ENCODE measurements at places on chromosomes 4 and X. TPM values are rescaled to one million over a fixed set of nuclear protein-coding genes. Genes with fewer than 3 reads are reported as not detected.

DNA sequence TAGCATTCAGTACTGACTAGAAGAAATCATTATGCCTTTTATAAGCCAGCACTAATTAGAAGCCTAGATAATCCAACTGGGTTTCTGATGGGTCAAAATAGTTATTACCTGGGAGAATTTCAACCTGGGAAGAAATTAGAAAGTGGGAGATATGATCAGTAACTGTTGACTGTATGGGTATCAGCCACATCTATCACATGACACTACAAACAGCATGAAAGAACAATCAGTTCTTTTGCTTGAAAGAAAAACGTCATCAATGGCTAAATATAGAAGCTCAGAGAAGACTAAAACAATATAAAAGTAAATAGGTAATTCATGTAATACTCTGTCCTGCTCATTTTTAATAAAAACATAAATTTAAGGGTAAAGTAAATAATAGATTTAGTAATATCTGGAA lies 145.1 kb downstream of the CAMK2D start:
- no peaks in the 10 kb centered on the region for H3K27me3 ChIP-seq
- H3K36me3 ChIP-seq = no peaks in the 10 kb centered on the region
- no peaks in the 10 kb centered on the region for H3K4me1 ChIP-seq
- no peak overlapping the region for H3K27ac ChIP-seq
- DNase-seq = no peak
- no peak overlapping the region for H3K4me3 ChIP-seq

Gene SLITRK2
- 0.31 TPM for total RNA-seq

GRCh38 chr4:1351854-1352566 lies 5.0 kb downstream of the UVSSA start:
- no peaks in the 10 kb centered on the region for H3K27me3 ChIP-seq
- H3K27ac ChIP-seq = peak overlapping the region; percentile 35
- peaks cover 18% of the 10 kb centered on the region for H3K4me1 ChIP-seq

DNA sequence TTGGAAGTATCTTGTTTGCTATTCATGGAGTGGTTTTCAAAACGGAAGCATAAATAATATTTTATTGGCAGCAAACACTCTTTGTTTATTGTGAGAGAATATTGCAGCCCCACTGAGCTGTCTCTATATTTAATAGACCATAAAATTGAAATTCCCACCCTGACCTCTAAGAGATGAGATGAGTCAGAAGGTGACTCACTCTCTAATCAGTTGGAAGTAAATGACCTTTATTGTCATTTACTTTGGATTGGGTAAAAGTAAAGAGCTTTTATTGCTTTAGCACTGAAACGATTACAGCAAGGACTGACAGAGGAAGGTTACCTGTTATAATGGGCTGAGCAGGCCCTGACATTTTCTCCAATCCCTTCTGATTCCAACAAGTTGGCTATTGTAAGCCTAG lies 55.0 kb downstream of the SYTL5 start:
- no peaks in the 10 kb centered on the region for H3K36me3 ChIP-seq
- no peak for DNase-seq
- no peaks in the 10 kb centered on the region for H3K27me3 ChIP-seq
- no peak overlapping the region for H3K4me3 ChIP-seq
- H3K27ac ChIP-seq = no peak overlapping the region

Gene ZC4H2
- 14.4 TPM for total RNA-seq

Gene BEND4
- total RNA-seq = 0.04 TPM

- H3K27ac ChIP-seq = no peak overlapping the region
- H3K36me3 ChIP-seq = no peaks in the 10 kb centered on the region
- peaks cover 3% of the 10 kb centered on the region for H3K4me1 ChIP-seq
- H3K27me3 ChIP-seq = peaks cover 9% of the 10 kb centered on the region
- no peak overlapping the region for H3K4me3 ChIP-seq
- DNase-seq = peak; percentile 84
Observed at GRCh38 chrX:110915111-110915510, 119.5 kb upstream of the CHRDL1 start.

Gene MND1
- 5.9 TPM for total RNA-seq

Gene CTSO
- 21.6 TPM for total RNA-seq

DNA sequence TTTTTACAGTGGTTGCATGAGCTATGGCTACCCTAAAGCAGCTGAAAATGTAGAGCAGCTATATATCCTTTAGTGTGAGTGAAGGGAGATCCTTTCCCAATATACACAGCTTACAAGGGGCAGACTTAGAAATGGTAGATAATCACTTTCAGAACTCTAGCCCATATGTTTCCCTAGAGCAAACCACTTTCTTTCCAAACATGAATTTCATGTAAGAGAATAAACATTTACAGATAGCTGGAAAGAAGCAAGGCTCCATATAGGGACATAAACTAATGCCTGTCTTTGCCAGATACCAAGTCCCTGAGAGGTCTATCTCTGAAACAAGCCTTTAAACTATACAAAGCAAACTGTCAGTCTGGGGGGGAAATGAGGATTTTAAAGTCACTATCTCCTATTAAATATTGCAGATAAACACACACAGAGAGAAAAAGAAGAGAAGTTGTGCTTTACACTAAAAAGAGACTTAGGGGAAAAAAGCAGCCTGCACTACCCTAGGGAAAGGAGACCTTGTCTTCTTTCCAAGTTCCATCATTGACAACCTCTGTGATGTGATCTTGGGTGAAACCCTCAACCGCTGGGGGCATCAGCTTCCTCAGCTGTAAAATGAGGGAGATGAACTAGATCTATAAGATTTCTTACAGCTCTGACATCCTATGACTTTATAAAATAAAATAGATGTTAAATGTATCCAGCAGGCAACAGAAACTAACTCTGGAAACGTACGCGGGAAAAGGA lies 73.6 kb downstream of the TMEM156 start:
- no peak overlapping the region for H3K4me3 ChIP-seq
- peak; percentile 66 for DNase-seq
- no peaks in the 10 kb centered on the region for H3K4me1 ChIP-seq
- no peak overlapping the region for H3K27ac ChIP-seq
- no peaks in the 10 kb centered on the region for H3K27me3 ChIP-seq
- H3K36me3 ChIP-seq = no peaks in the 10 kb centered on the region

GRCh38 chr4:11625211-11625610 lies 196.5 kb upstream of the HS3ST1 start:
- peaks cover 3% of the 10 kb centered on the region for H3K4me1 ChIP-seq
- peak; percentile 50 for DNase-seq
- H3K36me3 ChIP-seq = no peaks in the 10 kb centered on the region
- no peaks in the 10 kb centered on the region for H3K27me3 ChIP-seq
- H3K4me3 ChIP-seq = no peak overlapping the region

Gene PRDM5
- 25.3 TPM for total RNA-seq

DNA sequence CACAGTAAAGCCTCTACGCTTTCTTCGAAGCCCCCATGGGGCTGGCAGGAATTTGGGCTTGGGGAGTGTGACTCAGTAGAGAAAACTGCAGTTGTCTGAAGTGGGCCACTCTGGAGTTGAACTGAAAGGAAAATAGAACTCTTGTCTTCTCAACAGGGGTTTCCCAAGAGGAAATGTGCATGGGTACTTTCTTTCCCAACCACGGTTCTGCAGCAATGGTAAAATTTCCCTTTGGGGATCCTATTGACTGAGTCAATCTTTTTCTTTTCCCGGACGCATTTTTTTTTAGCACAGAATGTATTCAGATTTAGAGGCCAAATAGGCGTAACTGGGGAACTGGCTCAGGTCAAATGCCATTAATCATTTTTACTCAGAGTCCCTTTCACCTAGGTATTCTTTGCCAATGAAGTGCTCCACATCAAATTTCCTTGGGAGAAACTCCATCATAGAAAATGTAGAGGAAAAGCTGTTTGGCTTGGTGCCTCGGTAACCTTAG lies 269.3 kb downstream of the STIM2 start:
- H3K4me1 ChIP-seq = peaks cover 2% of the 10 kb centered on the region
- DNase-seq = peak; percentile 71
- no peak overlapping the region for H3K27ac ChIP-seq
- H3K36me3 ChIP-seq = no peaks in the 10 kb centered on the region

DNA sequence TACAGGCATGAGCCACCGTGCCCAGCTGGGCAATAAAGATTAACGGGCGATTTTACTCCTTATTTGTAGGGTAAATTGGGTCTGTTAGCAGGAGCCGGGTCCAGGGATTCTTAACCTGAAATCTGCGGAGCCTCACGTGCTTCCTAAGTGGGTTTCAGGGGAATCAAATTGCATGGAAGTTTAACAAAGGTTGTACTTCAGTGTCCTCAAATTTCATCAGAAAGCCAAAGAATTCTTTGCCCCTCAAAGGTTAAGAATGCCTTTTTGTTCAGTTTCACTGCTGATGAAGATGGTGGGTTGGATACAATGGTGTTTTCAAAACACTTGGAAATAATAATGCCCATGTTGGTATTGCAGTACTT lies 67.9 kb downstream of the AFF1 start:
- no peak overlapping the region for H3K27ac ChIP-seq
- no peak overlapping the region for H3K4me3 ChIP-seq
- no peaks in the 10 kb centered on the region for H3K36me3 ChIP-seq
- no peak for DNase-seq
- H3K4me1 ChIP-seq = peaks cover 6% of the 10 kb centered on the region

DNA sequence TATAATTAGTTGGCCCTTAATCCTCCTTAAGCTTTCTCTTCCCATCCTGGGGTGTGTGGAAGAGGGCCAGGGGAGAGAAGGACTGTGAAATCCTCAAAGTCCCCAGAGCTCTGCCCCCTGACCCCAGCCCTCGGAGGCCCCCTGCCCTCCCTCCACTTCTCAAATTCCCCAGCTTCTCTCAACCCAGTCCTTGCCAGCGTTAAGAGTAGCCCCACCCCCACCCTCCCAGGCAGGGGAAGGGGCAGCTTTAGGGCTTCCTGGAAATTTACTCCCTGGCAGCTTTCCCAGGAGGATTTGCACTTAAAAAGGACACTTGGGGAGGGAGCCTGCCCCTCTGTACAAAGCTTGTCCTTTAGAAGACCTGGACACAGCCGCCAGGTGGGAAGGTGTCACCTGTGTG lies 11.8 kb upstream of the CD40LG start:
- no peaks in the 10 kb centered on the region for H3K4me1 ChIP-seq
- H3K27ac ChIP-seq = no peak overlapping the region
- H3K36me3 ChIP-seq = no peaks in the 10 kb centered on the region

Gene TMSB15B
- 11.3 TPM for total RNA-seq

Gene SYP
- 1.2 TPM for total RNA-seq

DNA sequence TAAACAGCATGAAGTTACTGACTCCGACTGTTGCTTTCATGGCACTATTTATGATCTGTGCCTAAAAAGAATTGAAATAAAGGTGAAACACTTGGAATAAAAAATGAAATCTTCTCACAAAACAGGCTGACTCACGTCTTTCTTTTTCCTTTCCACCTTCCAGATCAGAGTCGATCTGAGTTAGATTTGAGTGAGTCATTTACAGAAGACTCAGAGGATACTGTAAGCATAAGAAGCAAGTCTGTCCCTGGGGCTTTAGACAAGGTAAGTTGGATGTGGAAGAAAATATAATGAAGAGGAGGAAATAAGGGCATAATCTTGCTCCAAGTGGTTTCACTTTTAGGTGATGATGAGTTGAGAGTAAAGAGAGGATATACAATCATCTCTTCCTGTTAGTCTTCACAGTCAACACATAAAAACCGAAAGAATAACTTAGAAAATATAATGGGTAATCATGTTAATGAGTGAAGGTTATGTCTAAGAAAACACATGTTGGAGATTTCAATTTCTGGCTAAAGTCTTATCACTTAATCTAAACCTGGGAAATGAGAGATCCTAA lies 89.7 kb downstream of the SYTL5 start:
- H3K4me3 ChIP-seq = no peak overlapping the region
- peaks cover 5% of the 10 kb centered on the region for H3K27me3 ChIP-seq
- no peak for DNase-seq

Gene FAM53A
- 1.6 TPM for total RNA-seq

Gene MTTP
- total RNA-seq = 0.40 TPM

Gene STIM2
- 46.1 TPM for total RNA-seq

Gene CRMP1
- 6.9 TPM for total RNA-seq

GRCh38 chrX:155246748-155247147 lies 17.5 kb downstream of the RAB39B start:
- no peak for DNase-seq
- H3K4me3 ChIP-seq = no peak overlapping the region
- no peak overlapping the region for H3K27ac ChIP-seq
- H3K27me3 ChIP-seq = no peaks in the 10 kb centered on the region

Gene RAI2
- 1.5 TPM for total RNA-seq

DNA sequence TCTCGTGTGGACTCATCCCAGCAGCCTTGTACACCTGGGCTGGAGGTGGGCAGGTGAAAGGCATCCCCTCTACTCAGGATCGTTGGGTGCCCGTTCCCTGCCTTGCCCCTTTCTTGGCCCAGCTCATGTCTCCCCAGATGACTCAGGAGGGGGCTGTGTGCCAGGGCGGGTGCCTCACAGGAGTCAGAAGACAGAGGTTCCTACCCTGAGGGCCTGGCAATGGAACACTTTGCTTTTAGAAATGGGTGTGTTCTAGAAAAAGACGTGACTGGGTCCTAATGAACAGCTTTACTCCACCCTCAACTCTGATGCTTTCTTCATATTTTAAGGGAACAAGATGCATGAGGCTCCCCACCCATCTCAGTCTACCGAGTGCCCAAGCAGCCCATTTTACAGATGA lies 22.5 kb upstream of the TRIM2 start:
- no peak overlapping the region for H3K4me3 ChIP-seq
- H3K27me3 ChIP-seq = no peaks in the 10 kb centered on the region
- H3K36me3 ChIP-seq = no peaks in the 10 kb centered on the region
- no peaks in the 10 kb centered on the region for H3K4me1 ChIP-seq
- DNase-seq = no peak
- no peak overlapping the region for H3K27ac ChIP-seq

- H3K27ac ChIP-seq = no peak overlapping the region
- peaks cover under 1% of the 10 kb centered on the region for H3K36me3 ChIP-seq
- peaks cover 4% of the 10 kb centered on the region for H3K4me1 ChIP-seq
- no peaks in the 10 kb centered on the region for H3K27me3 ChIP-seq
- no peak overlapping the region for H3K4me3 ChIP-seq
Observed at GRCh38 chr4:122150931-122151330, 1.2 kb upstream of the BLTP1 start.

DNA sequence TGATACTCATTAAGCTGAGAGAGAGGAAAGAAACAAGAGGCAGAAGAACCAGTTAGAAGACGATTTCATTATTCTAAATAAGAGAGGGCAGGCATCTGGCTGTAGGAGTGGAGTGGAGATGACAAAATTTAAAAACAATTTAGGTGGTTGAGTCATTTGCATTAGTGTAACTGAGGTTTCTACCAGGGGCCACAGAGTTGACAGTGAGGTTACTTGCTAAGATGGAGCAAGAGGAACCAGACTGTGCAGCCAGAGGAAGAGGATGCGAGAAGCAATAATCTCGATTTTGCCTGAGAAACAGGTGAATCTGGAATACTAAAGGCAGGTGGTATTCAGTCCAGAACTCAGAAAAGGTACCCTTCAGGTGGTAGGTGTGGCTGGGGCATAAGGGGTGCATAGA lies 491.9 kb downstream of the MID1IP1 start:
- DNase-seq = no peak
- H3K4me1 ChIP-seq = no peaks in the 10 kb centered on the region
- no peak overlapping the region for H3K27ac ChIP-seq
- peaks cover 20% of the 10 kb centered on the region for H3K27me3 ChIP-seq
- H3K36me3 ChIP-seq = no peaks in the 10 kb centered on the region

Gene EDNRA
- 24.0 TPM for total RNA-seq

GRCh38 chr4:183721207-183722081 lies 62.4 kb downstream of the TRAPPC11 start:
- peaks cover 14% of the 10 kb centered on the region for H3K27me3 ChIP-seq
- DNase-seq = peak; percentile 51
- H3K27ac ChIP-seq = no peak overlapping the region
- H3K4me1 ChIP-seq = peaks cover 4% of the 10 kb centered on the region
- H3K4me3 ChIP-seq = no peak overlapping the region
- H3K36me3 ChIP-seq = no peaks in the 10 kb centered on the region

GRCh38 chrX:117910216-117910615 lies 206.4 kb downstream of the KLHL13 start:
- H3K27ac ChIP-seq = no peak overlapping the region
- DNase-seq = no peak
- no peaks in the 10 kb centered on the region for H3K27me3 ChIP-seq
- no peaks in the 10 kb centered on the region for H3K4me1 ChIP-seq
- no peaks in the 10 kb centered on the region for H3K36me3 ChIP-seq

Gene GLRA2
- total RNA-seq = 0.09 TPM

Data from muscle of leg (tissue), 16 donors.